Neuronal stem cell (in vitro differentiated cells): ENCODE measurements at places on chromosomes 13 and 19.

DNA sequence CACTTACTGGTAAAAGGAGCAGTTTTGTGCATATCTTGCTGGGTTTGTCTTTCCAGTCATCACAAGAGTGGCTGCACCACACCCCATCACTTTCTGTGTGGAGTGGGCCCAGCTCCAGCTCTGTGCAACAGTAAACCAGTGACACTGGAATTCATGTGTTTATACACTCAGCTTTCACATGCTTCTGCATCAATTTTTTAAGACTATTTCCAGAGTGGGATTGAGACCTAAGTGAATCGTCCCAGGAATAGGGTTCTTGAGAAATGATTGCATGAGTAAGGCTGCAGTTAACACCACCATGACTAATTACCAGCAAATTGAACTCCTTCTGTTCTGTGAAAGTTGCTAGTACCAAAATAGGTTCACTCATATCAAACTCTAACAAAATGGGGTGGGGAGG lies 5.3 kb upstream of the CFAP97D2 start:
- no peak for DNase-seq

- DNase-seq: no peak
These were observed 365.5 kb downstream of the PCDH9 start for GRCh38 chr13:66864627-66865026.

DNA sequence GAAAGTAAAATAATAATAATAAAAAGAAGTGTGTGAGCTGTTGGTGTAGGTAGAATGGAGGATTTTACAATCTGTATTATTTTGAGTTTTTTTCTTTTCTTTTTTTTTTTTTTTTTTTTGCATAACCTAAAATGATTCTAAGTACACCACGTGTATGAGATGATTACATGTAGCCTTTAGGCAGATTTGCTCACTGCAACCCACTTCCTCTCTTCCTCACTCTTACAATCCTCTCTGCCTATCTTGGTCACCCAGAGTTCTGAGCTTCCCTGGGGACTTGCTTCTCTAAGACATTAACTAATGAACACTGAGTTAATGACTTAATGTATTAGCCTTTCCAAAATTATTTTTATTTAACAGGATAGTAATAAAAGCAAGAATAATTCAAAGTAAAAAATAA lies 1169.6 kb downstream of the EFNB2 start:
- DNase-seq: no peak

DNA sequence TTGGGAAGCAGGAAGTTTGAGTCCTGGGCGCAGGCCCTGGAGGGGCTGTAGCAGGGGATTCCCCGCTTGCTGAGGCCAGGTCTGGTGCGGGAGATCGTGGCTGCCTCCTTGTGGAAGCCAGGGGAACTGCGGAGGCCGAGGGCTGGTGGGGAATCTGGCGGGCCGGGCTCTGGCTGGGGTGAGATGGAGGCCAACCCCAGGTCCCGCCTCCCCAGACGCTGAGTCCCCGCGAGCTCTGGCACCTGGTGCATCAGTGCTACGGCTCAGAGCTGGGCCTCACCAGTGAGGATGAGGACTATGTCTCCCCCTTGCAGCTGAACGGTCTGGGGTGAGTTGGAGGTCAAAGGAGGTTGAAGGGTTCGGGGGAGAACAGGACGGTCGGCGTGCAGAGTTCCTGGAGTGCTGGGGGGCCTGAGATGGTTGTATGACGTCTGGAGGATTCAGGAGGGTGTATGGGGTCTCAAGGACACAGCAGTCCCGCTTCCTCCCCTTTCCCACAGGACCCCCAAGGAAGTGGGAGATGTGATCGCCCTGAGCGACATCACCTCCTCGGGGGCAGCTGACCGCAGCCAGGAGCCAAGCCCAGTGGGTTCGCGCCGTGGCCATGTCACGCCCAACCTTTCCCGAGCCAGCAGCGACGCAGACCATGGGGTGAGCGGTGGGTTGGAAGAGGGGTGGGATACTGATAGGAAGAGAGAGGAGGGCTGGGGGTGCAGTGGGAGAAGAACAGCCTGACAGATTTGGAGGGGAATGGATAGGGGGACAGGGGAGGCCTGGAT lies 13.1 kb downstream of the GRAMD1A start:
- no peak for DNase-seq

DNA sequence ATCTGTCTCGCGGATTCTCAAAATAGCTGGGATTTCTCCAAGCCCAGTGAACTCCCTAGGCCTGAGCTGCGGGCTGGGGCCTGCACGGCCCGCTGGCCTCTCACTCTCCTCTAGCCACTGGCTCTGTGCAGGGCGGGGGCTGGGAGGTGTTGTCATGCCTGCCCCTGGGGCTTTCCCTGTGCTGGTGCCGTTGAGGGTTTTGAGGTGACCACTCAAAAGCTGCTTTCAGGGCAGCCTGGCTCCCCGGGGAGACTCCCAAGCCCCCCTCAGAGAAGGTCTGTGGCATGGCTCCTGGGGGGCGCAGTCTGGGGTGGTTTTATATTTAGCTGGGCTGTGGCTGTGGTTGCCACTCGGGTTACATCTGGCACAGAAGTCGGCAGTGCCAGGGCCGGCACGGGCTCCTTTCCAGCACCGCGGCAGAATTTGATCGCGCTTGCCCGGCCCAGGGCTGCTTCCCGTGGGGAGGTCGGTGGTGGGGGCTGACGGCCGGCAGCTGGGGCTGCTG lies 10.0 kb downstream of the NDUFB7 start:
- DNase-seq: no peak

- no peak for DNase-seq
These were observed 61.3 kb downstream of the SLITRK6 start for GRCh38 chr13:85737952-85738351.

DNA sequence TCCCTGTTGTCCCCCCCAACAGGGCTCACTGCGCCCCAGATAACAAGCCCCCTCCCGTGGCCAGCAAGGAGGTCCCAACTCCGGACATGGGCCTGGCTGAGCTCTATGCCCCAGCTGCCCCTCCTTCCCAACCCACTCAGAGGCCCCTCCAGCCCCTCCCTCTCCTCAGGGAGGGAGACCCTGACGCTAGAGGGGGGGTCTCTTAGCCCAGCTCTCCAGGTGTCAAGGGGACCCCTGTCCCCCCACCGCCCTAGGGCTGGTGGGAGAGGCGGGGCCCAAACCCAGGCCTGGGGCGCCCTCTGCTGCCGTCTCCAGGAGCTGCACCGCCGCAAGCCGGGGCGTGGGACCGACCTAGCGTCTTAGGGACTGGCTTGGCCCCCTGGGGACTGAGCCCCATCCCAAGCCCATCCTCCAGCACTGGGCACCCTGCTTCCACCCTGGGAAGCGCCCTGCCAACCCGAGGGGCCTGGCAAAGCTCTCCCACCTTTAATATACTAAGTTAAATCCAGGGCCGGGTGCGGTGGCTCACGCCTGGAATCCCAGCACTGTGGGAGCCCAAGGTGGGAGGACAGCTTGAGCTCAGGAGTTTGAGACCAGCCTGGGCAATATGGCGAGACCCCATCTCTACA lies 1.4 kb downstream of the GRIN3B start:
- DNase-seq: peak; percentile 65

DNA sequence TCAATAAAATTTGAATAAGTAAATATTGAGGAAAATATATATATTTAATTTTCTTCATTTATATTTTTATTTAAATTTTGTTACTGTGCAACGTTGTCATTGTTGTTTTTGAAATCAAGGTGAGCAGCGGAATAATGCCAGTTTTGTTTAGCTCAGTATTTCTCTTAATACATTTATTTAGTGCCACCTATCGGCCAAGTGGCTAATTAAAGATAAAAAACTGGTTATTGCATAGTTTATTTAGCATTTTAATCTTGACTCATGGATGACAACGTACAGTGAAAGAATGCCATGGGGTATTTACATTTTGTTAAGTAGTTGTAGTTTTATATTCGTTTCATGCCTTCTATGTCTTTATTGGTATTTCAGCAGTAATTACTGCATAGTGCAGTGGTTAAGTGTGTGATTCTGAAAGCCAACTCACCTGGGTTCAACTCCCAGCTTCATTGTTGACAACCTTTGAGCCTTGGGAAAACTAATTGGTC lies 265.9 kb downstream of the MYO16 start:
- peak; percentile 6 for DNase-seq

- DNase-seq: no peak
These were observed 6.3 kb upstream of the KCTD12 start for GRCh38 chr13:76892488-76892887.

- no peak for DNase-seq
These were observed 392.8 kb downstream of the SLITRK6 start for GRCh38 chr13:85406269-85406975.

DNA sequence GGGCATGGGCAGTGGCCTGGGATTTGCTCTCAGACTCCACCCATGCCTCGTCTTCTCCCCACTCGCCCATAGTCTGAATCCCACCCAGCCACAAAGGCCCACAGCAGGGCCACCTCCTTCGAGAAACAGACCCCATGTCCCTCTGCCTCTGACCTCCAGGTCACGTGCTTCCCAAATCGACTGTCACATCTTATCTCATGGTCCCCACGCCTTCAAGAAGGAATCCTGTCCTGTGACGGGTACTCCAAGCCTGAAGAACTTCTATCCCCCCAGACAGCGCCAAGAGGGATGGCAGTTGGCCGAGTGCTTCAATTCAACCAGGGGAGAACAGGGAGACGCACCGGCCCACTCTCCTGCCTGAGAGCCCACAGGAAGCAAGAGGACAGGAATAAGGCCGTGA lies 16.5 kb downstream of the MLLT1 start:
- no peak for DNase-seq

- DNase-seq: peak; percentile 83
These were observed at the start of gene CNN2 for GRCh38 chr19:1025960-1026782. CNN2 (plus strand) TSS chr19:1026608; CDS start chr19:1026662, 54 bp downstream.

DNA sequence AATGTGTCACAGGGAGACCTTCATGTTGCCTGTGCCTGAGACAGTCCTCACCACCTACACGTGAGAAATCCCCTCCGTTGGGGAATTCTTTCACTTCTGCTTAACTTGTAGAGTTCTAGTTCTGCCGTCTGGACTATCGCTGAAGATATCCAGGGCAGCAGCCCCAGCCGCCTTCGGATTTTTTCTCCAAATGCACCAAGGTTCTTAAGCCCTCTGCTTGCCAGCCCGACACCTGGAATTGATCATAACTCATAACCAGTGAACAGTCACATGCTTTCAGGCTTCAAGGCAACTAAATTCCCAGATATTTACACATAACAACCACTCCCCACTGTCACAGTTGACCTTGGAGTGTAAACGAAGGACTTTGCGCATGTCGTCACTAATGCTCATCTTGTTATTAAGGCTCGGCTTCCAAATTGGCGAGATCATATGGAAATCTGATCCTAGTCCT lies 114.4 kb downstream of the RAB20 start:
- no peak for DNase-seq

- DNase-seq: peak; percentile 71
These were observed 10.1 kb downstream of the AP2S1 start for GRCh38 chr19:46840498-46840942.

- DNase-seq: no peak
These were observed 1661.6 kb downstream of the SLITRK1 start for GRCh38 chr13:82220641-82221040.

- no peak for DNase-seq
These were observed 31.8 kb upstream of the ADGRE5 start for GRCh38 chr19:14349426-14349825.

DNA sequence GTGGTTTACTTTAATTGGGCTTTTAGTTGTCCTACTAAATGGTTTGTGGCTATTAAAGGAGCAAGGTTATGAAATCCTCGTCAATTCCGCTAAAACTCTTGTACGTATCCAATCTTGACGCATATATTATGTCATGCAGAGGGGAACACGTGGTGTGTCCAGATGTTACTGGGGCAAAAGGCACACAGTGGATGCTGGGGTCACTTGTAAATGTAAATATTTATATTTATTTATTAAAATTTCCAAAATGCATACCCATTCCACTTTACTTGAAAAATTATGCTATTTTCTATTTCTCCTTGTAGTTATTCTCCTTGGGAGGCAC lies 36.7 kb upstream of the SLC46A3 start:
- no peak for DNase-seq

DNA sequence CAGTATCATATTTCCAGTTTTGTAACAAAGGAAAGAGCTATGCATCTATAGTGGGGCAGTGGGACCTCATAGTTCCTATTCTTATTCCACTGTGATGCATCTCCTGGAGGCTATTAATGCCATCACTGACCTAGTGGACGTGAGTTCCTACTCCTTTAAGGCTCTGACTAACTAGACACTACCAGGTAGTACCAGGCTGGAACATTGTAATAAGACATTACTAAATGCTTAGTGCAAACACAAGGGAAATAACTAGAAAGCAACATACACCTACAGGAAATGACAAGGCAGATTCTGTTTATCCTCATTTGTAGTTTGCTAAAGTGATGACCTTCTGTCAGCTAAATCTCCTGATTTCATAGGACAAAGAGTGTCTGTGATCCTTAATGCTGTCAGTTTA lies 192.5 kb downstream of the POSTN start:
- DNase-seq: no peak

DNA sequence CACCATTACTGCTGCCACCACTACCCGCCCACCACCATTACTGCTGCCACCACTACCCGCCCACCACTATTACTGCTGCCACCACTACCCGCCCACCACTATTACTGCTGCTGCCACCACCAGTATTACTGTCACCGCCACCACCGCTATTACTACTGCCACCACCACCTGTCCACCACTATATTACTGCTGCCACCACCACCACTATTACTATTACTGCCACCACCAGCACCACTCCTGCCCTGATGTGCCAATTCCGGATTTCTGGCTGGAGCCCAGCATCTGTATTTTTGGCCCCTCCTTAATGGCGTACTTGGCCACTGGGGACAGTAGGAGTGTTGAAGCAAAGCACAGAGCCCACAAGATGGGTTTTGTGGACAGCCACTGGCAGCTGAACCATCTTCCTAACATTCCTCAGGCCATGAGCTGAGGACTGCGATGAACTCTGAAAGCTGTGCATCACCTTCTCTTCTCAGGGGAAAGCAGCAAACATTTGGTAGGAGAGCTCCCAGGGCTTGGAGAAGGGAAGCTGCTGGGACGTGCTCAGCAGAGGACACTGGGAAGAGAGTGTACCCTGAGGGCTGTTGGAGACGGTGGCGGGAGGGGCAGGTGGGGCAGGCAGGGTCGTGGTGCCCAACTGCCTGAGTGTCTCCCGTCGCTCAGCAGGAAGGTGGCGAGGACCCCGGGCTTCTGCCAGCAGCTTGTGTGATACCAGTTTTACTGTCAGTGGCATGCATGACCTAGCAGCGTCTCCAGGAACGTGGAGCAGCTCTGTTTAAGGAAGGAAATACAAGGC lies 23.0 kb downstream of the CUL4A start:
- DNase-seq: no peak

DNA sequence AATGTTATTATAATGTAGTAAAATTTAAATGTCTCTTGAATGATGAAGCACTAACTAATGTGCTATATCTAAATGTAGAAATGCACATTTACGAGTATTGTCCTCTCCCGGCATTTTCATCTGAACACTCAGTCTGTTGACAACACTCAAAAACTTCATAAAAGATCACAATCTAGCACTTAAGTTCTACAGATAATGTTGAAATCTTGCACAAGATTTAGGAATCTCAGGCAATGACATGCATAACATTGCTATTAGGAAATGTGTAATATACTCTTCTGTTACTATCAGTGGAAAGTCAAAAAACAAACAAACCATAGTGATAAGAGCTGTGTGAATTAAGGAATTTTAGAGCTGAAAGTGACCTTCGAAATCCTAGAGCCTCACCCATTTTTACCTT lies 37.5 kb upstream of the XPO4 start:
- DNase-seq: no peak

GRCh38 chr13:73290844-73291243 lies 232.0 kb downstream of the KLF5 start:
- no peak for DNase-seq
